CD4-positive, alpha-beta T cell treated with Interleukin-6 at 100 ng/mL for 8 hours (primary cell): ENCODE measurements at places on chromosomes 5 and 9.

DNA sequence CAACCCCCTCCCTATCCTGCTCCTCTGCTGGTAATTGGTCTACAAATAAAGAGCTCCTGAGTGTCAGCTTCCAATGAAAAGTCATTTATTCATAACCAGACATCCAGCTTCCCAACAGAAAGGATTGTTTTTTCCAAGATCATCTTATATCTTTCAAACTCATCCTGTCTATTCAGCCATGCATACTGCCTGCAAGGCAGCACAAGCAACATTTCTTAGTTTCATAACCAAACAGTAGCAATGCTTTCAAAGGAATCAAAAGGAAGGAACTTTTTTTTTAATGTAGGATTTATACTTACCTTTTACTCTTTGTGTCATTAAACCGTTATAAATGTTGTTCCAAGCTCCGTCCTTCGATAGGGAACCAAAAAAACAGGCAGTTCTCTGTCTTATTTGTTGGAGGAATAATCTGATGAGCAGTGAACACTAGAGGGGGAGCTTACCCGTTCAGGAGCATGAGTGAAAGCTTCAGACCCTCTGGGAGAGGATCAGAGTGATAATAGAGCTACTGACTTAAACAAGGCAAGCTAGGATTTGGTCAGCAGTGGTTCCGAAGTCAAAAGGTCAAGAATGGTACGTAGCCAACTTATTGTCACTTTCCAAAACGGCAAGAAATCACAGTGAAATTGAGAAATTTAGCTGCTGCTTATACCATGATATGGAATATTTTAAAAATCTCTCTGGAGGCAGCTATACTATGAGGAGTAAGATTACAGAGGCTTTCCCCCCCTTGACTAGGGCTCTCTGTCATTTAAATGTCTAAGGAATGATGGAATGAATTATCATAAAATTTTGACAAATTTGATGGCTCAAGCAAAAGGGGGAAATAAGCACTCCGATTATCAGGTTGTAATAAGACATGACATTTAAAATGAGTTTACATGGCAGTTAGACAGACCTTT is 892.9 kb downstream of the NR2F1-AS1 start:
- no peak for DNase-seq

DNA sequence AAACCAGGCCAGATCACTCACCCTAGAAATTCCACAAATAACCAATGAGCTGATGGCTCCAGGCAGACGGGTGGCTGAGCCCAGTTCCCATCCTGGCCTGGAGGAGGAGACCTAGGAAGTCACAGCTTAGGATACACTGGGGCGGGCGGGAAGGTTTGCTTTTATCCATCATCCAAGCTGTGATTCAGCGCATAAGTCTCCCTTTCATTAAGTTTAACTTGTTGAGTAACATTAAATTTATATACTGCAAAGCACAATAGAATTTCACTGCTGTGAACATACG is 55.7 kb downstream of the THBS4 start:
- DNase-seq = no peak

GRCh38 chr9:35798658-35799374 is 7.4 kb downstream of the NPR2 start:
- no peak for DNase-seq

- DNase-seq = no peak
These were observed 195.3 kb downstream of the CNTLN start for GRCh38 chr9:17330097-17330496.

- DNase-seq = no peak
These were observed 259.2 kb downstream of the SLCO4C1 start for GRCh38 chr5:102036927-102037326.

GRCh38 chr5:53766673-53767072 is 206.2 kb downstream of the NDUFS4 start:
- DNase-seq = no peak

GRCh38 chr5:149546974-149547373 is 4.3 kb downstream of the CSNK1A1 start:
- no peak for DNase-seq

DNA sequence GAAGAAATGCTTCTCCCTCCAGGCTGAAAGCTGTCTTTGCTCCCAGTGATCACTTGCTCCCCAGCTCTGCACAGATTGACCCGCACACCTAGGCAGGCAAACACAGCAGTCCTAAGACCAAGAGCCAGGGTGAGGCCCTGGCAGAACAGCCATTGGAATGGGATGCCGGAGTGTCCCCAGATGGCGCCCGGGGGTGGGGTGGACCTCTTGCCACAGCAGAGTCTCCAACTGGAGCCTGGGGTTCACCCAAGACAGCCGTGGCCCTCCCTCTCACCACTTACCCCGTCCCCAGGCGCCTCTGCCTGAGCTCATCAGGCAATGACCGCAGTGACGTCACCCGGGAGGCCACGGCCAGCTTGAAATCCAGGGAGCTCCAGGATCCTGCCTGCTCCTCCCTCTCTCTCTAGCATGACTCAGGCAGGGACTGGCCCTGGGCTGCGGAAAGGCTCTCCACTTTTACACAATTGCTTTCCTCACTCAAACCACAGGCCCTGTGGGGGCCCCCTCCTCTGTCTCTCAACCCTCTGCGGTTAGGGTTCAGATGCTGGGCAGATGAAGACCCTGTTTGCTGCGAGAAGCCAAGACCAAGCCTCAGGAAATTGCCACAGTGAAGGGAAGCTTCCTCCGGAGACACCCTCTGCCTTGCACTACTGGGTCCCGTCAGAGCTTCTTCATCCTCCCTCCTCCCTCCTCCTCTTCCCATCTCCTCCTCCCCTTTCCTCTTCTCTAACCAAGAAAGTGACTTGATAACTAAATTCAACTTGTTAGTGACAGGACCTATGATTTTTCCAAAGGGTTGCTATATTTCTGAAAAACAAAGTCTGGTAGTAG is 24.3 kb upstream of the PTGES start:
- no peak for DNase-seq

DNA sequence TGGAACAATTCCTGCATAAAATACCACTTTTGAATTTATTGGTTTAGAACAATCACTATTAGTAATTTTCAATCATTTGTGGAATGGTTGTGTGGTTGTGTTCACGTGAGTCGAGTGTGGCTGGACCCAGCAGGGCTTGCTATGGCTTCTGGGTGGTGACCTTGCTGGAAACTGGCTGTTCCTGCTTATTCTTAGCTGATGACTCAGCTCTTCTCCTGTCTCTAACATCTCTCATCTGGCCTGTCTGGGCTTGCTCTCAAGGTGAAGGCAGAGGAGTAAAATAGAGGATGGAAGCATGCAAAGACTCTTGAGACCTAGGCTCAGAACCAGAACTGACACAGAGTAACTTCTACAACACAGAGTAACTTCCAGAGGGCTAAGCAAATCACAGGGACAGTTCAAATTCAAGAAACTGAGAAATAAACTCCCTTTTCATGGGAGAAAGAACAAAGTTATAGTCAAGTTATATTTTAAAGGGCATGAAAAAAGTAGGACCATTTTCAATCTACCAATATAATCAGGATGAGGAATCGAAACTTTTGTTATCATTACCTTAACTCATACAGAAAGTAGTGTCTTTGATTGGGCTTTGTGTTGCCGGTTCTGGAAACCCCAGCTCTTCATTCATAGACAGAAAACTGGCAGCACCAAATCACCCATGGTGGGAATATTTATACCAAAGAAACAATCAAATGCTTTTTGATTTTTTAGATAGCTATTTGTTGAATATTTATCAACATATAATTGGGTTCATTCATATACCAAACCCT is 665.1 kb downstream of the CDH18 start:
- DNase-seq = no peak

GRCh38 chr5:116063950-116064349 is 20.9 kb upstream of the COMMD10 start:
- DNase-seq = no peak

- DNase-seq = no peak
These were observed 14.5 kb downstream of the TERT start for GRCh38 chr5:1280177-1281037.

DNA sequence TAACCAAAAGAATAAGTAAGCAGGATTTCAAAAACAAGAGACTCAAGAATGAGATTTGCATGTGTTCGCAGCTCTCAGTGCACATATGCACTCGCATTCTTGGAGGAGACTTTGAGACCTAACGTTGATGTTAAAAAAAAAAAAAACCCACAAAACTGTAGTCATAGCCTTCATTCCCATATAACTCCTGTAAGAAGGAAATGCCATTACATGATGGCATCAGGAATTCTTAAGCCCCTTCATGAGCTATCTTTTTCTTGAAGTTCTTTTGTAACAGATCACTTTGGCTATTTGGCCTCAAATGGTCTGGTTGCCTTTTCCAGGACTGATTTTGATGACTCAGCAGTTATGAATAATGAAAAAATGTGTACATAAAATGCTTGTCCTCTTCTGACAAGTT is 113.8 kb downstream of the ALDH1A1 start:
- DNase-seq = no peak

- DNase-seq = no peak
These were observed 1.2 kb downstream of the SLC31A2 start for GRCh38 chr9:113151696-113152630.
